Activated CD8-positive, alpha-beta memory T cell treated with anti-CD3 and anti-CD28 coated beads for 36 hours (primary cell): ENCODE measurements at places on chromosomes 1 and 21. TPM values are rescaled to one million over a fixed set of nuclear protein-coding genes. Genes with fewer than 3 reads are reported as not detected.

SPRR2B gene
- not detected for total RNA-seq

NUDT17 gene
- 2.9 TPM for total RNA-seq

LPGAT1 gene
- 28.2 TPM for total RNA-seq

MFAP2 gene
- not detected for total RNA-seq

CHI3L2 gene
- 2.1 TPM for total RNA-seq

C4BPA gene
- not detected for total RNA-seq

TCEA3 gene
- total RNA-seq: 1.2 TPM
